Suppressor macrophage (primary cell): ENCODE measurements at places on chromosomes 3 and 15.

DNA sequence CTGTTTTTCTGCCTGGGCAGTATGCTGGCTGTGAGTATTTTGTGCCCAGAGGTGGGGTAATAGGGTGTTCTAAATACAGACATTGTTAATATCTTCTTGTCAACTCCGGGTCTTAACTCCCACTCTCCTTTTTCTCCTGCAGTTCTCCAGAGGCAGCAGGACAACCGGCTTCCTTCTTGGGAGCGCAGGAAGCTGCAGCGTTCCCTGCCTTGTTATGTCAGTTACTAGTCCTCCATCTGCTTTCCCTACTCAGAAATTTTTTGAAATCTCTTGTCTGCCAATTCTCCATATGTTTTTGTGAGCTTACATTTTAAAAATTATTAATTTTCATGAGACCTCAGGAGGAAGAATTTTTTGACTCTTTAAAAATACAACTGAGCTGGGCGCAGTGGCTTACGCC, 67.2 kb downstream of the NEO1 start:
- no peak for DNase-seq

DNA sequence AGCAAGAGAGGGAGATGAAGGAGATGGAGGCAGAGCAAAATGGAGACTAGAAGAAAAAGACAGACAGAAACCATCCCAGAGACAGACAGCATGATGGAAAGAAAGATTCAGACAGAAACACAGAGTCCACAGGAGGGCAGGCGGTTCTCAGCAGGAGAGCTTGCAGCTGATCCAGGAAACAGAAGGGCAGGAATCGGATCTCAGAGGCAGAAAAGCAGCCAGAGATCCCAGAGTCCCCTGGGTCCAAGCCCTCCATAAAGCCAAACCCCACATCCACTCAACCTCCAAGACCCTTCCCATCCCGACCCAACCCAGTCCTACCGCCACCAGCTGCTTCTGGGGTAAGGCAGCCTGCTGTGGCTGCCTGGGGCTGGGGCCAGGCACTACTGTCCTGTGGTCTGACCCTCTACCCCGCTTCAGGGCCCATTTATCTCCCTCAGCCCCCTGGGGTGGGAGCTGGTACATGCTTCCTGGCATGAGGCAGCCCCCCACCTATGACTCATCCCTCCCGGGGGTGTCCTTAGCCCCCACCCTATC, at the start of gene UCN2:
Gene UCN2, minus strand, starts transcription at position 400 of the 537 bp plus-strand sequence. CDS start 657 bp downstream, outside the sequence.
- no peak for DNase-seq

DNA sequence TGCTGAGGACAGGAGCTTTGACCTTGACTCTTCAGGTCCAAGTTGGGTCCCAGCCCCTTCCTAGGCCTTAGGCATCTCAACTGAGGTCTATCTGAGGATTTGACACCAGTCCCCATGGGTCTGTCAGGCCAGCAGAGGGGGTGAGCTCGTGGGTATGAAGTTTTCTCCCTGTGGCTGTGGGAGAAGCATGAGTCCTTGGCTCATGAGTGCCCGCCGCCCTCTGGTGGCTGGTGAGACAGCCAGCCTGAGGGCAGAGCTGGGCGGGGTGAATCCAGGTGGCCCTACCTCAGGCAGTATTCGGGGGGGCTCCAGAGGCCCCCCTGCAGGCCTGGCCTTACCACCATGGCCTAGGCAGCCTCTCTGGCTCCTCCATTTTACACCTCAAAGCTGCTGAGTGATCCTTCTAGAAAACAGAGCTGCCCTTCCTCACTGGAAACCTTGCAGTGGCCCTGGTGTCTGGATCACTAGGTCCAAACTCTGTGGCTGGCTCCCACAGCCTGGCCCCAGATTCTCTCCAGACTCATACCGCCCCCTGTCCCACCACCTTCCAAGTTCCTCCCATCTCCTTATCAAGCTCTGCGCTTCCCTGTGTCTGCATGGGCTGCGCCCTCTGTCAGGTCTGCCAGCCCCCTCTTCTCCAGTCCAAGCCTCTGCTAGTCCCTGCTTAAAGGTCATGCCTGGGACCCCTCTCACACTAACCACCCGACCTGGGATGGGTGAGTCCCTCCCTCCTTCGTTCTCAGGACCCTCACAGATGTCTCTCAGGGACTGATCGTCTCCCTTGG, 16.1 kb downstream of the SH2D7 start:
- peak; percentile 93 for DNase-seq

DNA sequence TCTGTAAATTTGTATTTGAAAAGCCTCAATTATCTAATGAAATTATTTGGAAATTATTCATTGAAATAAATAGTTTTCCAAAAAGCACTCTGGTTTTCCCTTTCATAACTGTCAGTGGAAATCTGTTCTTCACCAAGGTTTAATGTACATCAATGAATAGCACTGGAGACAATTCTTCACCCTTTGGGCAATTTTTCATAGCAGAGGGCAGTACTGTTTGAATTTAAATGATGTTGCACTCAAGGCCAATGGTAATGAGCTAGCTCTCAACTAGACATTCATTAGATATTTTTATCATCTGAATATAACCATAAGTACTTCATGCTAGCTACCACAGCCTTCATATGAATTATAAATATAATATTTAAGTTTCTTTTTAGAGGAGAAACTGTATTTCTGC, 658.2 kb upstream of the CCDC54 start:
- DNase-seq, result no peak

DNA sequence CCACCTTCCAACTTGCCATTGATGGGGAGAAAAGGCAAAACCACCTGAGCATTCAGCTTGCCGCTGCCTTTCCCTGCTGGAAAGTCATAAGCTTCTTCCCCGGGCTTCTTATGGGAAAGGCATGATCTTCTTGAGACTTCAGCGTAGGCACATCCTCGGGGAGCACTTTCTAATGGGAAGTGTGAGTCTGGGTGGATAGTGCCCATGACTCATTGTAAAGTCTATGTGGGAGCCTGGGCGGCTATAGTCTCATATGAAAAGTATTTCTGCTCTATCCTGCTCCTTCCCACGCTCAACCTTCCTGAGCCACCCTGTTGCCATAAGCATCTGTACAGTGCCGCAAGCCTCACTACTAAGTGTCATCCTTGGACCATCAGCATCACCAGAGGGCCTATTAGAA, 309.9 kb upstream of the THBS1 start:
- peak; percentile 57 for DNase-seq

DNA sequence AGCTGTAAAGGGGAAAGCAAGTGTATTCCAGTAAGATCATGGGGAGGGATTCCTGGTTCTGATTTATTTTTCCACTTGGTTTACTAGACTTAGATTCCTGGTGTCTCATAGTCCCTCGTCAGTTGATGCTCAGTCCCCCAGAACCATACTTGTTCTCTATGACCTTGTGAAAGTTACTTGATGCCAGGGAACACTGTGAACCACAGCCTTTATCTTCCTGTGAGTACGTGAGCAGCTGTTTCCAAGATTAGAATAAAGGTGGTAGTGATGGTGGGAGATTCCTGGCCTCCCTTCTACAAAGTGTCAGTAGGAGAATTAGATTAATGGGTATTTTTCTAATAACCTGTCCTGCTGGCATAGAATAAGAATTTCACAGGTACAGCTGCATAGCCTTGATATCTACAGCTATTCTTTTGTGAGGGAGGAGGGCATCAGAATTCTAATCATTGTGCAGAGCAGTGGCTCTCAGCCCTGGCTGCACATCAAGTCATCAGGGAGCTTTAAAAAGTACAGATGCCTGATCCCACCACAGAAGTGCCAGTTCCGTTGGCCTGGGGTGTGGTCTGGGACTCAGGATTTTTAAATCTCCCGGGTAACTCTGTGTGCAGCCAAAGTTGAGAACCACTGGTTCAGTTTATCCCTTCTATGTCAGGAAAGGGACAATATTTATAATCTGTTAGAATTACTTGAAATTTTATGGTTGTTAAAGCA, 20.0 kb downstream of the GPD1L start:
- DNase-seq, result no peak

DNA sequence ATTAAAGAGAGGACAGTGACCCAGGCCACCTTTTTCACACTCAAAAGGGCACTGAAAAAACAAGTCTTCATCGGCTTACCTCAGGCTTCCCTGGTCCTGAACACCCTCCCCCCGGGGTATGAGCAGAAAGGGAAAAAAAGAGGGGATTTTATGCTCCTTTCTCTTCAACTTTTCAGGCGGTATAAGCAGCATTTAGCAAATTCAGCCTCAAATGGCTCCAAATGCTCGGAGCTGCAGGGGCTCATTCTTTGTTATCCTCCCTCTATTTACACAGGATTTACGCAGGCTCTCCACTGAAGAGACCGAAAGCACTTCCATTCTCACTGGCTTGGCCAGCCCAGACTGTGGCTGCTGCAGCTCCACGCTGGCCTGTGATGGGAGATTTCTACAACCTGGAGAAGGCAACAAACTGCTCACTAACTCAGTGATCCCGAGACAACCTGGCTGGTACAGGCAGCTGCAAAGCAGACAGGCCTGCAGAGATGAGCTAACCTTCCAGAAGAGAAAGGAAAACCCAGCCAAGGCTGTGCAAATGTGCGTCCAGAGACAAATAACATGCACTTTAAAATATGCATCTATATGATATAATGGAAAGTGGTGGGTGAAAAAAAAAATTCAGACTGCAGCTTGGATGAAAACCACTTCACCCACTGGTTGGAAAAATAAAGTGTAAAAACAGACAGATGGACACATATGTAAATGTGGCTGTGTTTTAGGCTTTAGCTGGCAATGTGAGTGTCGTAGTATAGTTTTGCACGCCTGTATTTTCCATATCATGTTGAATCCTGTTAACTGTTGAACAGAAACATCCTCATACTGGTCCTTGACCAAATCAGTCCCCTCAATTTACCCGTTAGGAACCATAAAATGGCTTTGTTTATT, 54.2 kb downstream of the MEIS2 start:
- no peak for DNase-seq

DNA sequence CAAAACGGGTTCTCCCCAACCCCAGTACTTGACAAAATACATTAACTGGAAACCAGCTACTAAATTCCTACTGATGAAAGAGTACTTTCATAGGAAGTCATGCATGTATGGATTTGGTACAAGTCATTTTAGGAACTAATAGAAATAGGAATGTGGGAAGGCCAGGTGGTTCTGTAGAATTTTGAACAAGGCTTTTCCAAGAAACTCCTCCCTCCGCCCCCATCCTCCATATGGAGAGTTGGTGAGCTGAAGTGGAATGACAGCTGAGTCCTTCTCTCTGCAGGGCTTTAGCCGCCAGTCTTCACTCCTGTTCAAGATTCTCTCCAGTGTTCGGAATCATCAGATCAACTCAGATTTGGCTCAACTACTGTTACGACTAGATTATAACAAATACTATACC, 33.2 kb downstream of the TUBGCP4 start:
- DNase-seq, result no peak

DNA sequence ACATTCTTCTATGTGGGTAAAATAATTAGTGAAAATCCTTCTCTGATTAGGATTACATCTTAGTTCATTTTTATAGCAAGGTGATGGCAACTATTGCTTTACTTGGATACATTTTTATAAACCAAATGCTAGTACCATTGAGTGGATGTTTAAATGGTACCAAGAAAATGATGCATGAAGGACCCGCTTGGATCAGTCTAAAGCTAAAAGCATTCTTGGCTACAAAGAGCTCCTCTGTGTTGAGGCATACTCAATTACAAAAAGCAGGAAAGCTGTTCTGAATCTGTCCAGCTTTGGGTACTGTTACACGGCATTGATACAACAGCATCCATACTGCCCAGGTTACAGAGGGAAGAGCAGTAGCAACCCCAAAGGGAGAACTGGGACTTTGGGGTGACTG, 217.2 kb downstream of the PDZRN3 start:
- DNase-seq, result no peak

DNA sequence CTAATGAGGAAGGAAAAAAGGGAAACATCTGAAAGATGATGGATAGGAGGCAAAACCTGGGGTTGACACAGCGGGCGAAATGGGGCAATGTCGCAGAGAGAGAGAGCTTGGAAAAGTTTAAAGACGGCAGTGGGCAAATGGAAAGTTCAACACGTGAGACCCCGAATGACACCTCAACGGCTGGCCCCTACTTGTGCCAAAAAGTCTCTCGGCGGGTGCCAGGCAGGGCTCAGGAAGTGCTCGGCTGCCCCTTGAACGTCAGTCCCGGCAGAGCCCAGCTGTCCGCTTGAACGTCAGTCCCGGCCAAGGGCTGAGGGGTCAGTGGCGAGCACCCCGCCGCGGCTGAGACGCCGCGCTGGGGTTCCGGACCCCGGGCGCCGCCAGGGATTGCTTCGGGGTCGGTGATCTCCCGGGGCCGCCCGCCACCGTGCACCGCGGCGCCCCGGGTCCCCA, 658 bp downstream of the EOGT start:
- DNase-seq, result peak; percentile 59

DNA sequence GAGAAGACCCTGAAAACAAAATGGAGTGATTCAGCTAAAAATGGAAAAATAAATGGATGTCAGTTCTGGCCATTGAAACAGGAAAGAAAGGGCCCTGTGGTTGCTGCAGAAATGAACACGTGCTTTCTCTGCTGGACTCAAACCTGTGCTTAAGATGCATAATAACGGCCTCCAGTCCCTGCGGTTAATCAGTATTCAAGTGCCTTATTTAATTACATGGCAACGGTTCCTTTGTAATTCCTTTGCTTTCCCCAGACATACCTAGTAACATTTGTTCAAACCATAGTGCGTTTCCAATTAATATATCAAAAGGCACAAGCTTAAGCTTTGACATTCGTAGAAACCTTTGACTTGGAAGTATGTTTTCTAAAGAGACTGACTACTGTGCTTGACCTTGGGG, 428.3 kb downstream of the GABRG3 start:
- DNase-seq, result no peak

- no peak for DNase-seq
Observed at GRCh38 chr3:153055217-153055616, 106.8 kb upstream of the RAP2B start.

GRCh38 chr3:110193074-110193473, 855.7 kb upstream of the DPPA4 start:
- no peak for DNase-seq

- no peak for DNase-seq
Observed at GRCh38 chr3:140467796-140468315, 210.0 kb upstream of the TRIM42 start.

DNA sequence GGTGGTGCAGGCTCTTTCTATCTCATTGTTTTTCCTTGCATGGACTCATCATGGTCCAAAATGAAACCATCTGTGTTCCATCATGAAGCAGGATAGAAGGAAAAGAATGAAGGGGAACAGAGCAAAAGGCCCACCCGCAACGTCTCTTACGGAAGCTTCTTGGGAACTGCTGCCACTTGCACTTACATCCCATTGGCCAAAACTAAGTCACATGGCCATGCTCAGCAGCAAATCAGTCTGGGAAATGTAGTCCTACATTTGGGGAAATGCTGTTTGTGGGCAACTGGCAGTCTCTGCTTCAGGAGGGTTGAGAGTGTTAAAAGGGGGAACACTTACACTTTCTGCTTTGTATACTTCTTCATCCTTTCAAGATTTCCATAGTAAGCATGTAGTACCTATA, 191.6 kb downstream of the SV2B start:
- DNase-seq, result peak; percentile 76

- DNase-seq, result no peak
Observed at GRCh38 chr3:183438735-183439134, 10.3 kb upstream of the MCF2L2 start.

GRCh38 chr3:35744419-35744818, 105.1 kb downstream of the ARPP21 start:
- no peak for DNase-seq

GRCh38 chr15:36208868-36209582, 370.4 kb upstream of the CDIN1 start:
- no peak for DNase-seq

- no peak for DNase-seq
Observed at GRCh38 chr3:106985721-106986120, 391.5 kb upstream of the CCDC54 start.

GRCh38 chr3:188740010-188740409, 431.8 kb upstream of the TPRG1 start:
- no peak for DNase-seq
